ENCODE measurements at places on chromosomes 4 and X. TPM values are rescaled to one million over a fixed set of nuclear protein-coding genes. Genes with fewer than 3 reads are reported as not detected.

Gene ZGRF1
- 19.7 TPM for total RNA-seq

Gene CENPVL1
- 1.4 TPM for total RNA-seq

Gene CLDN22
- total RNA-seq: not detected

Gene LCORL
- 26.1 TPM for total RNA-seq

Gene NLRP2B
- total RNA-seq: not detected

Gene GPR143
- total RNA-seq: 7.1 TPM

Gene PNMA6A
- 7.0 TPM for total RNA-seq

Gene PCDH10
- 0.53 TPM for total RNA-seq

Gene HMX1
- 0.87 TPM for total RNA-seq

Gene ADGRL3
- total RNA-seq: 5.6 TPM

Gene WDR17
- 5.1 TPM for total RNA-seq

Gene NSG1
- 55.0 TPM for total RNA-seq

Gene HELT
- not detected for total RNA-seq

Gene CLDN34
- total RNA-seq: 0.42 TPM

Gene CYP4V2
- total RNA-seq: 6.2 TPM

Gene DGKK
- 1.2 TPM for total RNA-seq

Gene KANTR
- total RNA-seq: 16.0 TPM

Gene RNF175
- 1.9 TPM for total RNA-seq

Gene ETNPPL
- total RNA-seq: 0.22 TPM
